ENCODE measurements at places on chromosomes 4 and X. TPM values are rescaled to one million over a fixed set of nuclear protein-coding genes. Genes with fewer than 3 reads are reported as not detected.
A peak's percentile ranks its signal among the peaks of the same experiment; 100 is the strongest.

DNA sequence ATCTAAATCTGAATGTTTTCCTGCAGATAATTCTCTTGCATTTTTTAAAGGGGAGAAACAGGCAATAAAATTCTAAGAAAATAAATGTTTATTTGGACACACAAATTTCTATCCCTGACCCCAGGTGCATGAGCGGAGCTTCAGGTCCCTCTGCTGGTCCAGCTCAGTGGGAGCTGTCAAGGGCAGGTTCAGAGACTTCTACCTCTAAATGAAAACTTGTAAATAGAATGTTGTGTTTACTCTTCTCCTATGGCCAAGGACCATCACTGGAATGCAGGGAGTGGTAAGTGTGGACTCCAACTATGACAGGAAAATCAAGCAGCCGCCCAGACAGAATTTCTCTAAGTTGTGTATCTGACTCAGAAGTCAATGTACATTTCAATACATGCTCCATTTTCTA is 148.6 kb upstream of the TTC29 start:
- H3K4me3 ChIP-seq = no peak overlapping the region
- H3K27ac ChIP-seq = no peak overlapping the region
- peak; percentile 65 for DNase-seq
- H3K36me3 ChIP-seq = no peaks in the 10 kb centered on the region
- peaks cover 5% of the 10 kb centered on the region for H3K27me3 ChIP-seq
- H3K4me1 ChIP-seq = peaks cover 7% of the 10 kb centered on the region

DNA sequence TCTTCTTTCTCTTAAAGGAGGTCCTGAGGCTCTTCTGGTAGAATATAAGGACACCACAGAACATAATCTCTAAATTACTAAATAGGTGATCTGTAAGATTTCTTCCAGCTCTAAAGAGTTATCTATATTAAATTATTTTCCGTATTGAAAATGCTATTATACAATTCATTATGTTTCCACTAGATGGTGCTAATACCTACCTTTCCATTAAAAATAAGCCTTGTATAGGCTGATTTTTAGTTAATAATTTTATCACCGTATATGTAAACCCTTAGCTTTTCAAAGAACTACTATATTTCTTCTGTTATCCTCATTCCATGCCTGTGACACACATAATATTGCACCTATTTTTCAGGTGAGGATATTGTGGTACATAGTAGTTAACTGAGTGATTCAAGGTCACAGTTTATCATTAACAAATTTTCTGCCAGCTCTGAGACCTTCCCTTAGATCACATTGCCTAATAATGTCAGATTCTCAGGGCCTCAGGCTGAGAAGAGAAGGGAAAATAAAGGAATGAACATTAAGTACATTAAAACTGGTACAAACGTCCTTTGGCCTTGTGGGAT is 138.8 kb downstream of the TEX11 start:
- no peak overlapping the region for H3K27ac ChIP-seq
- DNase-seq = peak; percentile 43
- H3K4me3 ChIP-seq = no peak overlapping the region
- no peaks in the 10 kb centered on the region for H3K4me1 ChIP-seq
- peaks cover 8% of the 10 kb centered on the region for H3K27me3 ChIP-seq

DNA sequence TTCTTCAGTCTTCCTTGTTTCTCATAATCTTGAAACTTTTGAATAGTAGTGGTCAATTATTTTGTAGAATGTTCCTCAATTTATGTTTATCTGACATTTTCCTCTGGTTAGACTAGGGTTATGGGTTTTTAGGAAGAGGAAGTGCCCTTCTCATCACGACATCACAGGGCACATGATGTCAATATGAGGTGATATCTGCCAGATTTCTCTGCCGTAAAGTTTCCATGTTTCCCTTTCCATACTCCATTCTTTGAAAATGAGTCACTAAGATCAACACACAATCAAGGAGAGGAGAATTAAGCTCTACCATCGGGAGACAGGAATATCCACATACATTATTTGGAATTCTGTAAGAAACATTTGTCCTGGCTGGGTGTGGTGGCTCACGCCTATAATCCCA is 28.4 kb downstream of the RP2 start:
- no peaks in the 10 kb centered on the region for H3K27me3 ChIP-seq
- DNase-seq = peak; percentile 69
- peak overlapping the region; percentile 57 for H3K27ac ChIP-seq
- no peaks in the 10 kb centered on the region for H3K36me3 ChIP-seq
- no peak overlapping the region for H3K4me3 ChIP-seq
- H3K4me1 ChIP-seq = peaks cover 13% of the 10 kb centered on the region

GRCh38 chrX:21487832-21488231 is 113.6 kb downstream of the CNKSR2 start:
- H3K4me3 ChIP-seq = no peak overlapping the region
- peak; percentile 78 for DNase-seq
- H3K4me1 ChIP-seq = peaks cover 22% of the 10 kb centered on the region
- H3K36me3 ChIP-seq = no peaks in the 10 kb centered on the region

- H3K36me3 ChIP-seq = no peaks in the 10 kb centered on the region
- no peak overlapping the region for H3K27ac ChIP-seq
- DNase-seq = no peak
- no peaks in the 10 kb centered on the region for H3K4me1 ChIP-seq
- no peak overlapping the region for H3K4me3 ChIP-seq
Observed at GRCh38 chr4:85448906-85449890, 25.8 kb upstream of the ARHGAP24 start.

- H3K36me3 ChIP-seq = no peaks in the 10 kb centered on the region
- H3K4me3 ChIP-seq = no peak overlapping the region
- peaks cover 31% of the 10 kb centered on the region for H3K4me1 ChIP-seq
- H3K27ac ChIP-seq = no peak overlapping the region
Observed at GRCh38 chrX:129659861-129660260, 5.1 kb upstream of the APLN start.

GRCh38 chr4:144304025-144304424 is 163.5 kb upstream of the GYPA start:
- no peaks in the 10 kb centered on the region for H3K27me3 ChIP-seq
- H3K27ac ChIP-seq = no peak overlapping the region
- H3K4me1 ChIP-seq = no peaks in the 10 kb centered on the region
- DNase-seq = no peak
- H3K4me3 ChIP-seq = no peak overlapping the region

GRCh38 chrX:40853004-40853815 is 117.9 kb upstream of the MED14 start:
- no peak overlapping the region for H3K27ac ChIP-seq
- no peaks in the 10 kb centered on the region for H3K27me3 ChIP-seq
- H3K4me1 ChIP-seq = peaks cover 6% of the 10 kb centered on the region
- H3K36me3 ChIP-seq = no peaks in the 10 kb centered on the region
- no peak for DNase-seq
- no peak overlapping the region for H3K4me3 ChIP-seq

DNA sequence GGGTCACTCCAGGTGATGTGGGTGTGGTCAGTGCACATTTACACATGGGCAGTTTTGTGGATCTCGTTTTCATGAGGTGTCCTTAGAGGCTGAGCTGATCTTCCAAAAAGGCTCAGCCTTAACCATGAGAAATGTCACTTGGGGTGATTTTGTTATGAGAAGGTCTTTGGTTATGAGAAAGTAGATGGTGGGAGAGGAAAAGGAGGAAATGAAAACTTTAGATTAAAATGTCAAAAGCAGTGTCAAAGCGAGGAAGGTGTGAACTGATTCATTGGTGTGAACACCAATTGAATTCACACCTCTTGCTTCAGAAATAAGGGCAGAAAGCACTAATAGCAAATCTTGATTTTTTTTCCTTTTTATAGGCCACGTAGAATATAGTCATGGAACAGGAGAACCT is 100.2 kb upstream of the ANXA3 start:
- no peak overlapping the region for H3K4me3 ChIP-seq
- H3K27me3 ChIP-seq = no peaks in the 10 kb centered on the region
- no peaks in the 10 kb centered on the region for H3K4me1 ChIP-seq
- H3K36me3 ChIP-seq = no peaks in the 10 kb centered on the region
- H3K27ac ChIP-seq = no peak overlapping the region

- no peaks in the 10 kb centered on the region for H3K4me1 ChIP-seq
- H3K27me3 ChIP-seq = no peaks in the 10 kb centered on the region
- no peak overlapping the region for H3K4me3 ChIP-seq
- no peak for DNase-seq
Observed at GRCh38 chr4:124958847-124959246, 246.3 kb upstream of the ANKRD50 start.

DNA sequence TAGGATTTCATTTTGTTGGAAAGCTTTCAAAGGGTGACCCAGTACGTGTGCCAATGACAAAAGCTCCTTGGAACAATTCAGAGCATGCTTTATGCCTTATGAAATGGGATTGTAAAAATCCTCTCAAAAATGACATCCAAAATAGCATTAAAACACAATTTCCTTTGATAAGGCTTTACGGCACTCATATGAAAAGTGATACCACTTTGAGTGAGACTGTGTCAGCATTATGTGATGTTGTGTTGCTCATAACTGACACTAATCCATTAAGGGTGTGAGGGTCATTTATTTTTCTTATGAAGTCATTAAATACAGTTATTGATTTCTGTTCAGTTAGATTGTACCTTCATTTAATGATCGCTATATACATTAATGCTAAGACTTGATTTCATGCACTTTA is 250.2 kb downstream of the TENM3 start:
- DNase-seq = no peak
- no peak overlapping the region for H3K4me3 ChIP-seq
- no peak overlapping the region for H3K27ac ChIP-seq
- H3K4me1 ChIP-seq = no peaks in the 10 kb centered on the region
- no peaks in the 10 kb centered on the region for H3K36me3 ChIP-seq

GRCh38 chr4:11548597-11549082 is 119.9 kb upstream of the HS3ST1 start:
- DNase-seq = peak; percentile 64
- H3K4me3 ChIP-seq = no peak overlapping the region
- H3K36me3 ChIP-seq = no peaks in the 10 kb centered on the region
- H3K27me3 ChIP-seq = no peaks in the 10 kb centered on the region

- H3K27ac ChIP-seq = no peak overlapping the region
- H3K27me3 ChIP-seq = no peaks in the 10 kb centered on the region
- DNase-seq = no peak
- no peaks in the 10 kb centered on the region for H3K4me1 ChIP-seq
Observed at GRCh38 chr4:178215309-178215708, 773.1 kb upstream of the AGA start.

- no peak overlapping the region for H3K27ac ChIP-seq
- no peaks in the 10 kb centered on the region for H3K27me3 ChIP-seq
- no peak for DNase-seq
- no peaks in the 10 kb centered on the region for H3K36me3 ChIP-seq
- no peak overlapping the region for H3K4me3 ChIP-seq
Observed at GRCh38 chrX:101977106-101977505, 45.3 kb upstream of the ZMAT1 start.

DNA sequence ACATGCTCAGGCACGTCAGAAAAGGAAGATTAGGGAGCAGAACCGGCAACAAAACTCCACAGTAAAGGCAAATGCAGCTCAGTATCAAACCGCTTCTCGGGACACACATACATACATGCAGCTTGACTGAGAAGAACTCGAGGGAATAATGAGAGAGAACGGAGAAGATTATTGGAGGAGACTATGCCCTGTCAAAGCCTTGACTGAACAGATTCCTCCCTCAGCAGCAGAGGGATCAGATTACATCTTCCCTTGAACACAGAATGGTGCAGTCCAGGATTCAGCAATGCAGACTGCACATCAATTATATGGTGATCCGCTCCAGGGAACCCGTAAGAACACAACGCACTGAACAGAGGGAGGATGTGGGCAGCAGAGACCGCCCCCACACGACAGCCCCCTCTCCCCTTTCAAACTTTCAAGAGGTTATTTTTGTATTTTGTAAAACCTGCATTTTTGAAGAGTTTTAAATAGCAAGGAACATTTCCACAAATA is 183.2 kb downstream of the FBXW7 start:
- peak overlapping the region; percentile 68 for H3K4me3 ChIP-seq
- no peaks in the 10 kb centered on the region for H3K36me3 ChIP-seq
- no peaks in the 10 kb centered on the region for H3K27me3 ChIP-seq
- peak; percentile 87 for DNase-seq
- 0 out of 2 replicates have a peak, but pooled peaks cover 5% of the 10 kb centered on the region for H3K4me1 ChIP-seq
- peak overlapping the region; percentile 9 for H3K27ac ChIP-seq

- H3K4me1 ChIP-seq = 0 out of 2 replicates have a peak, but pooled peaks cover 8% of the 10 kb centered on the region
- no peak overlapping the region for H3K27ac ChIP-seq
- no peak overlapping the region for H3K4me3 ChIP-seq
- DNase-seq = peak; percentile 70
- H3K27me3 ChIP-seq = no peaks in the 10 kb centered on the region
Observed at GRCh38 chrX:97310373-97310772, 426.7 kb downstream of the RPA4 start.

- DNase-seq = no peak
- H3K36me3 ChIP-seq = no peaks in the 10 kb centered on the region
- no peak overlapping the region for H3K27ac ChIP-seq
- H3K4me3 ChIP-seq = no peak overlapping the region
Observed at GRCh38 chrX:110755061-110755460, 40.6 kb downstream of the CHRDL1 start.

- H3K4me3 ChIP-seq = no peak overlapping the region
- H3K27ac ChIP-seq = no peak overlapping the region
- H3K36me3 ChIP-seq = no peaks in the 10 kb centered on the region
- H3K27me3 ChIP-seq = no peaks in the 10 kb centered on the region
Observed at GRCh38 chrX:43870758-43871419, 11.4 kb downstream of the MAOB start.

DNA sequence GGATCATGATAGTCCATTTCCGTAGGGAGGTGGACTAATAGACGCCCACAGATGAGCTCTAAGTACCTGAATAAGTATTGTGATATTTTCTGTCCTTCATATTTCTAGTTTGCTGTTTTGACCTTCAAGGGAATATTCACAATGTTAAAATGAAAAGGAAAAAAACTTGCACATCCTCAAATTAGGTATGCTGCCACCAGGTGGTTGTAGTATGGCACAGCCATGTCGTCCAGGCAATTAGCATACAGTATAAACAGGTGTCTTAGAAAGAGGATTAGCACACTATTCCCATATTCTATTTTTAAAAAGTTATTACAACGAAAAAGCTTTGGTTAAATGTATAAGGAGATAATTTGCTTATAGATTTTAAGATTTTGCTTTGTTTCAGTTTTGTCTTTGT is 802.0 kb downstream of the RPA4 start:
- no peaks in the 10 kb centered on the region for H3K4me1 ChIP-seq
- no peaks in the 10 kb centered on the region for H3K27me3 ChIP-seq

- H3K4me1 ChIP-seq = no peaks in the 10 kb centered on the region
- no peak overlapping the region for H3K27ac ChIP-seq
- H3K27me3 ChIP-seq = no peaks in the 10 kb centered on the region
- H3K36me3 ChIP-seq = no peaks in the 10 kb centered on the region
- no peak for DNase-seq
- no peak overlapping the region for H3K4me3 ChIP-seq
Observed at GRCh38 chr4:82500435-82501153, 61.2 kb downstream of the TMEM150C start.

The BEX3 gene
- total RNA-seq = 146 TPM

The SPANXB1 gene
- total RNA-seq = 0.33 TPM

The MCF2 gene
- not detected for total RNA-seq

The RAB41 gene
- not detected for total RNA-seq

The RLIM gene
- 34.5 TPM for total RNA-seq

The F8A1 gene
- 16.8 TPM for total RNA-seq

The DCAF4L1 gene
- total RNA-seq = 0.63 TPM

The MAP3K15 gene
- 3.4 TPM for total RNA-seq

The NDNF gene
- not detected for total RNA-seq

The MAGEC3 gene
- not detected for total RNA-seq

The KDM6A gene
- total RNA-seq = 31.3 TPM
